COR-L47 (cell line): ENCODE measurements at places on chromosomes 16 and 17.

DNA sequence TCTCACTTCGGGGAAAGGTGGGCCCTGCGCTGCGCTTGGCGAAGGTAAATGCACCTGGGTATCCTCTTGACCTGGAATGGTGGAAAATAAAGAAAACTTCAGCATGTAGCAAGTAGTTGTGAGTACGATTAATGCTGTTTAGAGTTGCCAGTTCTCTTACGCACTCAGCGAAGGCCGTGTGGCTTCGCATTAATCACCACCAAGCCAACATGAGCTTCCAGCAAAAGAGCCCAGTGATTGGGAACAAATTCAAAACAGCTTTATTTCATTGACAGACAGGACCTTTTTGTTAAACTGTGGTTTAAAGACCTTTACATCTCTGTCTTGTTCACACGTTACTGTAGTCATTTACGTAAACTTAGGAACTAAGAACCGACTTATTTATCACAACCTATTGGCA, 531.4 kb downstream of the MAF start:
- no peak for DNase-seq

DNA sequence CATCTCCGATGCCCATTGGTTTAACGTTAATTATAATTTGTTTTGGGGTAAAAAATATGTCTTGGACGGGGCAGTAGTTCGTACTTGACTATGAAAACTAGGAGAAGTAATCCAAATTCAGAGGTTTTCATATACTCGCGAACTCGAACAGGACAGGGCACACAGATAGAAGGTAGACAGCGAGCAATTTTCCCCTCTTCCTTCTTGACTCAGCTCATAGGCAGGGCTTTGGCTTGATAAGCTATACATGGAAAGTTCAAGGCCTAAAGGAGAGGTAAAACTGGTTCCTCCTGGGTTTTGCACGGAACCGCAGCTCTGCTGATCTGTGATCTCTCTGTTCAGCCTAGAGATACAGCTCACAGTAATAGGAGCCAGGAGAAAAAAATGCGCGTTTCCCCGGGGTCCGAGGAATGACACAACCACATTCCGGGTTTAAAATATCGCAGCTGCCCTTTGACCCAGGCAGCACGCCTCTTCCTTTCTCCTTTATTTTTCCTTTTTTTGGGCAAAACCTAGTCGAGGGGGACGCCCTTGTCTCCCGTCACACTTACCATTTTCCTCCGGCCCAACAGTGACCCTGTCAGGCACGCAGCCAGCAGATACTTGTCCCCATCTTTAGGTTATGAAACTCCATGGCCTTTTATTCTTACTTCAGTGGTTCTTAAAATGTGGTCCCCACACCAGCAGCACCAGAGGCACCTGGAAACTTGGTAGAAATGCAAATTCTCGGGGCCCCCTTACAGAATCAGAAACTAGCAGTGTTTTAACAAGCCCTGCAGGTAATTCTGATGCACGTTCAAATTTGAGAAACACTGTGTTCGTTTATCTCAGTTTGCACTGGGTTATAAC, 1.7 kb upstream of the LASP1 start:
- DNase-seq = no peak

DNA sequence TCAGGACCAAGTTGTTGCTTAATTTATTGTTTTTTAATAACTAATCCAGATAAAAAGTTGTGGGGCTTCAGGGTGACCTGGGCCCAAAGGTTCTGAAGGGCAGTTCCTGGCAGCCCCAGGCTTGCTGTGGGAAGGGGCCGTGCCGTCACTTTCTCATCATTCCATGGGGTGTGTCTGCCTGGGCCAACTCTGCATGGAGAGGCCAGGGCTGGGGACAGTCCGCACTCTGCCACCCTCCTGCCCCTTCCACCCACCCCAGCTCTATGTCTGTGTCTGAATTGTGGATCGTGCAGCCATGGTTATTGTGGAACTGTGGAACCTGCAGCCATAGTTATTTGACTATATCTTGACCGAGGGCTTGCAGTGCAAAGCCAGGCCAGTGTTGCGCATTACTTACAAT, 4.0 kb downstream of the LIMD2 start:
- no peak for DNase-seq

DNA sequence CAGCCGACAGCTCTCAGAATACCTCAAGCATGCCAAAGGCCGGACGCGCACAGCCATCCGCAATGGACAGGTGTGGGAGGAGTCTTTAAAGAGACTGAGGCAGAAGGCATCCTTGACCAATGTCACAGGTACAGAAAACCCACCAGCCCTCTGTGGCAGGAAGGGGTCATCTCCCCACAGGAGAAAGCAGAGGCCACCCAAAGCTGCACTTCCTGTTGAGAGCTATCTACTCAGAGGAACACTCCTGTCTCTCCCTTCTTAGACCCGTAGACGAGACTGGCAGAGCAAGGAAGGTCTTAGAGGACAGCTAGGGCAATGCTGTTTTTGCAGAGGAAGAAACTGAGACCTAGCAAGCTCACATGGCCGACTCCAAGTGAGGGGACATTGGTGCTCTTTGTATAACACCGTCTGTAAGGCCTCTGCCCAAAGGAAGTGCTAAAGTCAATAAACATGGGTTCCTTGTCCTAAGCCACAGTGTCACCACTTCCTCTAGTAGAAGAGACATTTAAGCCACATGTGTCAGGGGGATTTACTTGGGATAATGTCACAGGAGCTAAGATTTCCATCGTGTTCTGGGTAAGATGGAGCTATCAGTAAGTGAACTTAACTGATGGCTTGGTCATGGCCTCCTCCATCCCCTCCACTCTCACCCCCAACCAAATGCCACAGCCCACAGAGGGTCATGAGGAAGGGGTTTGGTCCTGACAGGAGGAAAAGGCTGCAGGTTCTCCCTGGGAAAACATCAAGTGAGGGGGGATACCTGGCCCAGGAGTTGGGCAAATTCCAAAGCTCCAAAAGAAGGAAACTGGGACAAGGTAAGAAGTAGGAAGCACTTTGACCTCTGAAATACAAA, 9.4 kb downstream of the LPO start:
- DNase-seq = no peak
